Sigmoid colon (tissue), 7 donors: ENCODE measurements at places on chromosomes 12 and 14. TPM values are rescaled to one million over a fixed set of nuclear protein-coding genes. Genes with fewer than 3 reads are reported as not detected.

GRCh38 chr14:47674543-47675465 lies 601 bp downstream of the MDGA2 start:
- DNase-seq, result no peak

- peak; percentile 89 for DNase-seq
Measured at GRCh38 chr12:48995086-48995879, 3.9 kb downstream of the DDN start.

GRCh38 chr14:51682411-51682810 lies 30.7 kb downstream of the FRMD6 start:
- DNase-seq, result no peak

DNA sequence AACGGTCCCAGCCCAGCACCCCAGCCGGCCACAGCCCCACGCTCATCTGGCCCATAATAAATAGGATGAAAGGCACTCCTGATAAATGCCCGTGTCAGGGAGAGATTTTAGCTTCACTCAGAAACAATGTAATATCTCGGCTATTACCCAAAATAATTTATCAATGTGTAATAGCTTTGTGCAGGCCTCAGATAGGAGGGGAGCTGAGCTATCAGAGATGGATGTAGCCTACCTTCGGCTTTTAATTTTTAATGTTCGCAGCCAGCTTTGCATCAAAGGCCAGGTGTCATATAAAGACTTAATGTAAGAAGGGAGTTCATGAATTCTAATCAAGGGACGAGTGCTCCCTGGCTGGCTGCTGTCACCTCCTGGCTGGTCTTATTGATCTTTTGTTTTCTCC lies 171.9 kb downstream of the ESRRB start:
- no peak for DNase-seq

DNA sequence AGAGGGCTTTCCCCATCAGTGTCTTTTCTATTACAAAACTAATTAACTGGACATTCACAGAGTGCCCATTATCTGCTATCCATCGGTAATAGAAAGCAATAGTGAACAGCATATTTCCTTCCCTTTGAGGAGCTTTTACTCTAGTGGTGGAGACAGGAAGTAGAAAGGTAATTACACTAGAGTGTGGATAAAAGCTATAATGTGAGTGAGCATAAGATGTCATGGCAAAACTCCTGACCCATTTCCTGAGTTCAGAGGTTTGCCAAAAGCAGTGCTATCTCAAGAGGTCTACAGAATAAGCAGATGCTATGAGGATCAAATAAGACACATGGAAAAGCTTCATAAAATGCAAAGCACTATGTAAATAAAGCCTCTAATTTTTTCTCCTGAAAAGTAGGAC lies 24.0 kb downstream of the TIMELESS start:
- no peak for DNase-seq

- no peak for DNase-seq
Measured at GRCh38 chr14:69246331-69246730, 13.6 kb upstream of the GALNT16 start.

DNA sequence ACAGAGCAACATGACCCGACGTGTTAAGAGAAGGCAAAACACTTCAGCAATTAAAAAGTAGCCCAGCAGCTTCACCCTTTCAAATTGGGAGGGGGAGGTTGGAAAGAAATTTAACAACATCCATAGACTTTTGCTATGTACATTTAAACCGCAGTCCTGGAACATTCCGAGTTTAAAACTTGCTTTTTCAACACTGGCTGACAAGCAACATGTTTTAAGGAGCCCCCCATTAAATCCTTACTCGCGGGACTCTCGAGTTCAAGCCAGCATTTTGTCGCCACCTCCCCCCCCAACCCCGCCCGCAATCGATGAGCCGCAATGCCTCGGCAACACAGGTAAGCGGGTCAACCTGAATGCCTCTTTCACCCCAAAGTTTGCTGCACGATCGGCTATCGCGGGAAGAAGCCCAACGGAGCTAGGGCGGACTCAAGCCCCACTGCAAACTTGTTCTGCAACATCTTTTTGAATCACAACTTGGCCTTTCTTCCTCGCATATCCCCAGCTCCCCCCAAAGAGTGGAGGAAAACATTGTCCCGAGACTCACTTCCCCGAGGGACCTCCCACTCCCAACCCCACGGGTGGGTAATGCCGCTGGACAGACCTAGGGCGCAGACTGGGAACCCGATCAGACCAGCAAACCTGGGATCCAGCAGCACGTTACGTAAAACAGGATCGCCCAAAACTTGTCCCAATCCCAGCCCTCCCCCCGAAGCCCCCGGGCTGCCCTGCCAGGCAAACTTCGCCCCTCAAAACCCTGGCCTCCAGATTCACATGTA lies 777 bp downstream of the ZFP36L1 start:
- DNase-seq, result peak; percentile 78

DNA sequence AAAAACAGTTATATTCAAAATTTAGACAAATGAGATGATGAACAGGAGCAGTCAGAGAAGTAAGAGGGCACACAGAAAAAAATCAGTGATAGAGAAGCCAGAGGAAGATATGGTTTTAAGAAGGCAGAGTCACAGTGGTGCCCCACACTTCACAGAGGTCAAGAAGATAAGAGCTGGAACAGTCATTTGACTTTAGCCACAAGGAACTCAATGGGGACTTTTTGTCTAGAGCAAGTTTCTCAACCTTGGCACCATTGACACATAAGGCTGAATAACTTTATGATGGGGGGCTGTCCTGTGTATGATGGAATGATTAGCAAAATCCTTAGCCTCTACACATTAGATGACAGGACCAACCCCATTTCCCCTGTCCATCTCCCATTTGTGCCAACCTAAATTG lies 172.8 kb upstream of the PLEKHG7 start:
- DNase-seq, result no peak

- no peak for DNase-seq
Measured at GRCh38 chr12:120922279-120922678, 18.1 kb upstream of the SPPL3 start.

DNA sequence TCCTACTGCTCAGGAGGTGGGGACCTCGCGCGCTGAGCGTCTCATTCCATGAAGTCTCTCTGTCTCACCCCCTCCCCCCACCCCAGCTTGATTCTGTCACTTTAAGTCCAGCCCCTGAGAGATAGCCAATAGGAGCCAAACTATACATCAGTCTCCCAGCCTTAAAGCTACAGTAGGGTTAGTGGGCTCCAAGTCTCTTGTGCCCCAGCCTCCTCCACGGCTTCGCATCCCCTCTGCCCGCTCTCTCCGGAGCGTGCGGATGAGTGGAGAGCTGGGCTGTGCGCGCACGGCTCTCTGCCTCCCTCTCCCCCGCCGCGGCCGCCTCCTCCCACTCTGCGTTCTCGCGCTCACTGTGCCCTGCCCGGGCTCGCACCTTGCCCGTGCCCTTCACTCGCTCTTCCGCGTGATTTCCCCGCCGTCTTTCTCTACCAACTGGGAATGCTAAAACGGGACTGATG lies at the start of gene ESRRB:
Gene ESRRB (plus strand): TSS at position 191 of the 458 bp plus-strand sequence. CDS start 265 bp downstream, at position 456.
- DNase-seq, result no peak

- DNase-seq, result no peak
Measured at GRCh38 chr12:58007875-58008274, 66.5 kb downstream of the ATP23 start.

DNA sequence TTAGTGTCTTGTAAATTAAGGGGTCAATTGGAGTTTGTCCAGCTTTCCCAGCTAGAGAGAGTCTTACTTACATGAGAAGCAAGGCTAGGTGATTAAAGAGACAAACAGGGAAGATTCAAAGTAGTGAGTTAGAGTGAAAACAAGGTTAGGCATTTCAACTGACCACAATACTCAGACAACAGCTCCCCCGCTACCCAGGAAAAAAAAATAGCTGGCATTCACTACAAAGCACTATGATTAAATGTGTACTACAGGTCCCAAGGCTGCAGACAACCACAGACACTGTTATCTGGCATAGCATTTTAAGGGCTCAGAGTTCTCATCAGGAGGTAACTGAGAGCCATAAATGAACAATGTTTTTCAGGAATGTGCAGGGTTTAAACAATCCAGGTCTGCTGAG lies 680.9 kb downstream of the TMEM121 start:
- DNase-seq, result no peak

- peak; percentile 77 for DNase-seq
Measured at GRCh38 chr14:102085948-102086708, 716 bp downstream of the HSP90AA1 start.

DNA sequence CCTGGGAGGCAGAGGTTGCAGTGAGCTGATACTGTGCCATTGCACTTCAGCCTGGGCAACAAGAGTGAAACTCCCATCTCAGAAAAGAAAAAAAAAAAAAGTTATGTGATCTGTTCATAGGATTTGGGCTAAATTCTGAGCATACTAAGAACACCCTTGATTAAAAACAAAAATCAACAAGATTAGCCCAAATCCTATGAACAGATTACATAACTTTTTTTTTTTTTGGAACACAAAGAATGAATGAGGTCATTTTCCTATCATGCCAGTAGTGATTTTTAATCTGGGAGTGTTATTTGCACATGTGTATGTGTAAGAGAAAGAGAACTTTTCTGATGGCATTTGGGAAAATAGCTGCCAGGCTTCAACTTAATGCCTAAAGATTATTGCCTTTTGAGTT lies 208.7 kb downstream of the ERC1 start:
- DNase-seq, result no peak

GRCh38 chr12:120688527-120689071 lies 1.6 kb downstream of the MLEC start:
- no peak for DNase-seq

DNA sequence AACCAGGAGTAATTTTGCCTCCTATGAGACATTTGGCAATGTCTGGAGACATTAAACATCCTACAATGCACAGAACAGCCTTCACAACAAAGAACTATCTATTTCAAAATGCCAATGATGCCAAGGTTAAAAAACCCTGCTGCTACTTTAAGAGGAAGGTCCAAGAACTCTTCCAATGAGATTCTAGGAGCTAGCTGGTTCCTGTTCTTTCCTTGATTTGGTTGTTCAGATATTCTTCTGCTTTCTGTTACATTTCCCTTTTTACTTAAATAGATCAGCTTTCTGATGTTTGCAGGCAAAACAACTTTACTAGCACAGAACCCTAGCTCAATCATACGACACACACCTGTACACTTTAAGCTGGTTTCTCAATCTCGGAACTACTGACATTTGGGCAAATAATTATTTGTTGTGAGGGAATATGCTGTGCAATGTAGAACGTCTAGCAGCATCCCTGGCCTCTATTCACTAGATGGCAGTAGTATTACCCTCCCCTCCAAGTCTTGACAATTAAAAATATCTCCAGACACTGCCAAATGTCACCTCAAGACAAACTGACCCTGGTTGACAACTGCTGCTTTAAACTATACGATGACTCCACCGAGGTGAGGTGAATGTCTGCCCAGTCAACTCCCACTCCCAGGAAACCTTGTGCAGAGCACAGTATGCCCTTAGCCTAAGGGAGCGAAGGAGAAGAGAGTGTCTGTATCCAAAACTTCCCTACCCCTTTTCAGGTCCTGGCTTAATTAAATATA lies 4.4 kb downstream of the BLTP3B start:
- DNase-seq, result no peak

Gene CPNE6
- total RNA-seq, result 2.9 TPM

Gene IAPP
- total RNA-seq, result not detected

Gene IL22
- not detected for total RNA-seq

Gene BDKRB1
- total RNA-seq, result 0.36 TPM

Gene RHOJ
- 5.3 TPM for total RNA-seq

Gene GPR84
- not detected for total RNA-seq

Gene EXD2
- 14.7 TPM for total RNA-seq

Gene SIX6
- not detected for total RNA-seq

Gene NTF3
- 0.95 TPM for total RNA-seq

Gene VDR
- 2.5 TPM for total RNA-seq

Gene CCDC197
- not detected for total RNA-seq
